ENCODE measurements at places on chromosomes 12 and 14. TPM values are rescaled to one million over a fixed set of nuclear protein-coding genes. Genes with fewer than 3 reads are reported as not detected.

Gene ARHGEF25
- total RNA-seq, result 20.6 TPM

Gene BATF
- total RNA-seq, result 0.72 TPM

Gene KRT74
- total RNA-seq, result not detected

Gene GPR84
- not detected for total RNA-seq

Gene CNTN1
- total RNA-seq, result 0.29 TPM

Gene PSEN1
- 79.6 TPM for total RNA-seq

Gene RNFT2
- total RNA-seq, result 2.4 TPM

Gene SLC25A47
- not detected for total RNA-seq

Gene VDR
- total RNA-seq, result 32.2 TPM

Gene C14orf180
- total RNA-seq, result not detected

Gene ABCC9
- total RNA-seq, result 28.3 TPM

Gene TCL1B
- total RNA-seq, result not detected

Gene ZBTB39
- total RNA-seq, result 4.4 TPM

Gene KRT82
- not detected for total RNA-seq

Gene CMKLR1
- 9.8 TPM for total RNA-seq

Gene UNC119B
- total RNA-seq, result 24.5 TPM

Gene HHIPL1
- 12.3 TPM for total RNA-seq

DNA sequence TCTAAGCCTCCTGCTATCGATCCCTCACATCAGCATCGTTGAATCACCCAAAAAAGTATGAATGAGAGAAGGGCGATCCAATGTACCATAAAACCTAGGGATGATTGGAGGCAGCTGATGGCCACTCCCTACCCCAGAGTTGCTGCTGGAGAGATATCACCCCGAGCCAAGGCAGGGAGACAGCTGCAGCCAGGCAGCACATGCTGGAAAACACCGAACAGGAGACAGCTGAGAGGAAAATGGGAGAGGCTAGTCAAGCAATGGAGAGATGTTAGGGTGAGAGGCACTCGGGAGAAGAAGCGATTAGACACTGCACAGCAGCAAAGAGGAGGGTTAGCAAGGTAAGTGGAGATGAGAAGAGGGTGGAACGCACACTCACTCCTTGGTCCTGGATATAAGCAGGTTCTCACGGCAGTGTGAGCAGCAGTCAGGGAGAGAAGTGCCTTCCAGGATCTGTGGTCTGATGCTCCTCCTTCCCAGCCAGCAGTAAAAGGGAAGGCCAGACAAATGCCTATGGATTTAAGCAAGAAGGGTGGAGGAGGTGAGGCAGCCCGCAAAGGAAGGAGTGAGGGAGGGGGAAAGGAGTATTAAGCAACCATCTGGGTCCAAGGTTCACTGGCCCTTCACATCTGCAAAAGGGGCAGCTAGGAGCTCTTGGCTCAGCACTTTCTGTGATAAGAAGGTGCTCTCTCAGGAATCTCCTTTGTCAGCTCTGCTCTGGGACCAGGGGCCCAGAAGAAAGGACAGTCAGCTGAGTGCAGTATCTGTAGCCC is at the start of gene SLC7A7:
TSS of gene SLC7A7 (minus strand) at position 495 of the 773 bp plus-strand sequence. CDS start 2,037 bp downstream, outside the sequence.
- no peak for DNase-seq

GRCh38 chr12:109281452-109281851 is 27.6 kb downstream of the FOXN4 start:
- DNase-seq, result no peak

DNA sequence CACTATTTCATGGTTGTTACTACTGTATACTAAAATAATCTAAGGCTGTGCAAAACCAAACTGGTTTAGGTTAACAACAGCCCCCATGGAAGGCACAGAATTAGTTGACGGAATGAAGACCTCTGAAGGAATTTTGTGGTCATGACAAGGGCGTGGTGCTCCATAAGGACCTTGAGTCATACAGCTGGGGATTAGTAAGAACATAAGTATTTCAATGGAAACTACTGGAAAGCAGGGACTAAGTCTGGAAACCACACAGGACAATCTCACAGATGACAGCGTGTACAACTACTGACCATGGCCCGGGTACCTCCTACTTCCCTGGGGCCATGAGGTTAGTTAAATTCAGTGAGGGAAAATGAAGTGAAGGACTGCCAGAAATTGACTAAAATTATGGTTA is 98.5 kb upstream of the PLEKHA5 start:
- DNase-seq, result peak; percentile 86

DNA sequence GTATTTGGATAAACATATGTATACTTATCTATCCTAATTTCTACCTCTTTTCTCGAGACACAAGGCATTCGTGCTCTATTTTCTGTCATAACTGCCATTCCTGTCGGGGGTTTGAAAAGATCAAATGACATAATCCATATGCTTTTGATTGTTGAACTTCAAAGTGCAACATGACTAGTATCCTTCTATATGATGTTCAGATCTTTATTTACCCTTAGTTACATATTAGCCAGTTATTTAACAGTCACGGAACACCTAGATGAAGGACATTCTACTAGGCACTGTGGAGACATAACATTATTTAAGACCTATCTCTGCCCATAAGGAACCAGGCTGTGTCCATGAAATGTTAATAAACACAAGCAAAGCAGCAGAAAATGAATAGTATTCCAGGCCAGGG is 11.2 kb upstream of the GRIN2B start:
- DNase-seq, result no peak

- peak; percentile 65 for DNase-seq
Measured at GRCh38 chr12:113235976-113236375, 14.7 kb downstream of the TPCN1 start.

GRCh38 chr14:25150934-25151790 is 101.2 kb upstream of the STXBP6 start:
- DNase-seq, result peak; percentile 44

- peak; percentile 93 for DNase-seq
Measured at GRCh38 chr12:26786865-26787514, 46.0 kb downstream of the ITPR2 start.

DNA sequence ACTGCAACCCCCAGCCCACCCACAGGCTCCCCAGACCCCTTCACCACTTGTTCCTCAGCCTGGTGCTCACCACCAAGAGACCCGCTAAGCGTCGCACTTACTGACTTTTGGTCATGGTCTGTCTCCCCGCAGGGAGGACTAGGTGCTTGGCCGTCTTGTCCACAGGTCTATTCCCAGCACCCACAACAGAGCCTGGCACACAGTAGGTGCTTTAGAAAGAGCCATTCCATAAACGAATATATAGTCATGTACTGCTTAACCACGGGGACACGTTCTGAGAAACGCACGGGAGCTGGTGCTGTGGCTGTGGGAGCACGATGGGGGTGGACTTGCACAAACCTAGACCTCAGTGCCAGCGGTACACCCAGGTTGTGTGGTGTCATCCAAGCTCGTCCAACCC is 34.0 kb downstream of the NCOR2 start:
- peak; percentile 13 for DNase-seq

DNA sequence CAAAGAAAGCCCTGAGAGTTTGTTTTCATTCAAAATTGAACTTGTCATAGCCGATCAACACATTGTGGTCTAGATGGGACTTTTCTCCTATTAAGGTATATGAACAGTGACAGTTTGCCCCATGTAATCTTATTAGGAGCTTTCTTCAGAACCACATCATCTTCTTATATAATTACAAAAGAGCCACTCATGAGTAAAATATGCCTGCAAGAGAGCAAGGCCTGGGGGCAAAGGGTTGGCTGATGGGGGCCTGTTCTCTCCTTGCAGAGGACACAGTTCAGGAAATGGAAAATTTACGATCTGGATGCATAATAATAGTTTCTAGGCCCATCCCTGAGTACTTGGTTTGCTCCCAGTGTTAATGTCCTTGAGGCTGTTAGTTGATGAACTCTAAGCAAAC is 87.8 kb downstream of the FLRT2 start:
- no peak for DNase-seq

GRCh38 chr12:1640328-1641234 is 11.6 kb downstream of the WNT5B start:
- DNase-seq, result peak; percentile 65

- no peak for DNase-seq
Measured at GRCh38 chr12:168763-169525, 45.0 kb downstream of the SLC6A12 start.

DNA sequence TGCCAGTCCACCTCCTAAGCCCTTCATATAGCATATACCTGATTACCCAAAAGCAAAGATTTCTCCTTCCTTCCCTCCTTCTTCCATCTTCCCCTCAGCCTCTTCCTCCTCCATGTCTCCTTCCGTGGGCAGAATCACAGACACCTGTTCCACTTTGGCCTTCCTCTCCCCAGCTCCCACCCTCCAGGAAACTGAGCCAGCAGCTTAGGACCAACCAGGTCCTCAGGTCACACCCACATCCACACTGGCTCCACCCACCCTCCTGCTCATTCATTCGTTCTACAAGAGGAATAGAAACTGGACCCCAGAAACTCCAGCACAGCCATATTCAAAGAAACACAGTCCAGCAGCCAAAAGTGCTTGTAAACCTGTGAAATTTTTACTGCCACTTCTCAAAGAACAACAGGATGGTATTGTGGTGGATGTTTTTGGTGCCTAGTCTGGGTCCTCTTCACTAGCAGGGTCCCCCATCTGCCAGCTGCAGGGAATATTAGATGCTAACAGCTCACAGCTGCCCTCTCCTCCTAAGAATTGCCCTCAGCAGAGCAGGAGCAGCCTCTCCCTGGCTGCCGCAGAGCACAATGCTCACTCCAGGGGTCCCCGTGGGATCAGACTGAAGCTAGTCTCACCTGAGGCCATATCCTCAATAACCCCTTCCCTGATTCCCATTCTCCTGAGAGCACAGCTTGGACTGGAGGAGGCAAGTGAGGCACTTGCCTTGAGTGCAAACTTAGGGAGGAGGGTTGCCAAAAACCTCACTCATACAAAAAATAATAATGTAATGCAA is 18.4 kb downstream of the CMKLR1 start:
- no peak for DNase-seq

GRCh38 chr14:33794791-33795305 is 156.0 kb downstream of the EGLN3 start:
- DNase-seq, result no peak

DNA sequence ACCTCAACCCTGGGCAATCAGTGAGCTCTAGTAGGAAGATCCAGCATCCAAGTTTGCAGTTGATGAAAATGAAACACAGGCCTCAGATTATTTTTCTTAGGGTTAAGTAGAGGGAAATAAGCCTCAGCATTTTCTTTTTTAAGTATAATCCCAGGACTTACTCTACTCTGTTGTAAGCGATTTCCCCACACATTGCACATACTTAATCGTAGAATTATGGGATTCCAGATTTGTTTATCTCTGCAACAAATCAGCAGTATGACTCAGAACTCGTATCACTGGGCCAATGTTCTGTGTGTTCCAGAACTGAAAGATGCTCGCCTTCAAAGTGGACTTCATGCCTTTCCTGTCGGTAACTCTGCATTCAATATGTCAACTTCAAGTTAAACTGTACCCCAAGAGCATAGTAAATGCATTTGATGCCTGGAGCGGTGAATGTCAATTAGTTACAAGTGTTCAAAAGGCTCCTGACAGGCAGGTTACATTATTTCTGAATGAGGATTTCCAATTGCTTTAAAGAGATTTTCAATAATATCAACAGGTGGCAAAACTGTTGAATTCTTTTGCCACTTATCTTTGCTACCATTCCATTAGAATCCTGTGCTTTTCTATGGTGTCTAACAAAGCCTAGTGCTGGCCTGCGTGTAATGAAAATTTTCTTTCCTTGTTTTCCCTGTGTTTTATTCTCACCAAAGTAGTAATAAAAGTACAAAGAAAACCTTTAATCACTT is 323.8 kb upstream of the SYT1 start:
- no peak for DNase-seq

DNA sequence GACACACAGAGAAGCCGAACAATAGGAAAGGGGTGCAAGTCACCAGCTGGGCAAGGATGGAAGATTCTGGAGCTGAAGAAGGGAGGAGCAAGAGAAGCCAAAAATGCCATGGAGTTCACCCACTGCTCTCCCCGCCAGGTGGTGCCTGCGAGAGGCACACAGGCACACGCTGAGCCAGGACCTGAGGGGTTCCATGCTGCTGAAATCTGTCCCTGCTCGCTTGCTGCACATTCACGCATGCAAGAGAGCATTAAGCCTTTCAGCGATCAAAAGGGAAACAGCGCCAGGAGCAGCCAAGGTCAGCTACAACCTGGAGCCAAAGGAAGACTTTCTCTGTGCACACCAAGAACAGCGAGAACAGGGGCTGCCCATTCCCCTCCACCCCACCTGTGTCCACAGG is 104.1 kb downstream of the ANO2 start:
- no peak for DNase-seq

DNA sequence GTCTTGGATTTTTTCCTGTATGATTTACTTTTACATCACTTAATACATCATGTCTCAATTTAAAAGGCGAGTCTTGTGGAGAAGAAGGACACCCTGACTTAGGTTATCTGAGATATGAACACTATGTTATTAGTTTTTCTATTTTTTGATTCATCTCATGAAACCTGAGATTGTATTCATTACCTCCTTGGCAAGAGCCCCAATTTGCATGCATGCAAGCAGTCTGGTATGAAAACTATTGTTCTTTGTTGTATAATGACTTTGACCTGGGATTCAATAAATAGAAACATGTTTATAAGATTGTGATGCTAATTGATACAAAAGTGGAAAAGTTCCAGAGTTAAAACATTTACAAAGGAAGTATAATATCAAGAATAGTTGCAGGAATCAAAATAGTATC is 576.1 kb downstream of the NOVA1 start:
- DNase-seq, result no peak

GRCh38 chr12:19121449-19122018 is 8.0 kb upstream of the PLEKHA5 start:
- DNase-seq, result no peak

GRCh38 chr14:69605738-69606137 is 5.7 kb upstream of the SUSD6 start:
- no peak for DNase-seq

DNA sequence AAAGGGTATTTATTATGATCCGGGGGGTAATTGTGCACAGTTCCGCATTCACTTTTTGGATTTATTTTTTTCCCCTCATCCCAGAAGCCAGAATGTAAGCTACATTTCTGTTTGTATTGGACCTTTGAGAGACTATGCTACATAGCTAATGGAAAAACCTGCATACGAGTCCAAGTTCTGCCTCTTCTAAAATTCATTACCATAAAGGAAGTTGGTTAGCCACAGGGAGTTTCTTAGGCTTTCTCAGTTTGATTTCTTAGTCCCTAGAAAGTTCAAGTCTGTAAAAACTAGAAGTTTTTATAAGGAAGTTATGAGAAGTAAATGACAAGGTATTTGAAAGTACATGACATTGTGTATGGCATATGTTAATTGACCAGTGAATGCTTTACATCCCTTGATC is 138.7 kb downstream of the PDE3A start:
- DNase-seq, result no peak

- DNase-seq, result peak; percentile 39
Measured at GRCh38 chr12:1839464-1839863, 19.1 kb downstream of the LRTM2 start.

DNA sequence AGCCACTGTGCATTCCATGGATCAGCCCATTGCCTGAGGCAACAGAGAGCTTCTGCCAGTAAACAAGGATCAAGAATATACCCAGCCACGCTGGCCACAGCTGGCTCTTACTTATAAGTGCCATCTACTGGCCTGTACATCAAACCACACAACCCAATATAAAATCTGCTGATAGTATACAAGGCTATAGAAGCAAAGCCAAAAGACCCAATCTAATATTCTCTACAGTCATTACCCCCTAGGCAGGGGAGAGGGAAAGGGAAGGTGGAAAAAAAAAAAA is 4.4 kb upstream of the FAM186B start:
- no peak for DNase-seq

GRCh38 chr14:94491511-94491910 is 15.5 kb upstream of the SERPINA9 start:
- no peak for DNase-seq

- no peak for DNase-seq
Measured at GRCh38 chr12:74334780-74335179, 202.9 kb upstream of the ATXN7L3B start.
